ENCODE measurements at places on chromosomes 3 and 15.

DNA sequence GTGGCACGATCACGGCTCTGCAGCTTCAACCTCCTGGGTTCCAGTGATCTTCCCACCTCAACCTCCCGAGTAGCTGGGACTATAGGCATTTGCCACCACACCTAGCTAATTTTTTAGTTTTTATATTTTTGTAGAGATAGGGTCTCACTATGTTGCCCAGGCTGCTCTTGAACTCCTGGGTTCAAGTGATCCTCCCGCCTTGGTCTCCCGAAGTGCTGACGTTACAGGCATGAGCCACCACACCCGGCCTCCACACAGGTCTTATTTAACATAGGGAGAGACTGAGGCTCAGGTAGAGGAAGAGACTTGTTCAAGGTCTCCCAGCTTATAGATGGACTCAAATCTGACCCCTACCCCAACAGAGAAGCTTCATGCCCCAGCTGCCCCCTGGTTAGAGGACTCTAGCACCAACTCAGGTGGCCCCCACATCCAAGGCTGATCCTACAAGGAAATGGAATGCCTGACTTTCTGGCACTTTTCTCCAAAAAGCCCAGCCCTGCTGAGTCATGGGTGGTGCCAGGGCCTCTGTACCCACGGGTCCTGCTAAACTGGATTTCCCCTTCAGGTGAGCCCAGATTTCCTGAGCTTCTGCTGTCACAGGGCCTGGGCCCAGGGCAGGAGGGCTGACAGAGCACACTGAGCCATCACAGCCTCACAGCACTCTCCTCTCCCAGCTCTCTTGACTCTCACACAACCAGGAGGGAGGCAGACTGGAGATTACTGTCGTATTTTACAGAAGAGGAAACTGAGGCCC, 5.6 kb downstream of the TMEM40 start:
- no peak for DNase-seq

GRCh38 chr3:196670339-196670738, 30.8 kb downstream of the NRROS start:
- DNase-seq, result no peak

GRCh38 chr3:127454968-127455367, 135.6 kb downstream of the TPRA1 start:
- DNase-seq, result no peak

- DNase-seq, result peak; percentile 9
Observed at GRCh38 chr15:34436126-34436955, 1.3 kb downstream of the GOLGA8A start.

DNA sequence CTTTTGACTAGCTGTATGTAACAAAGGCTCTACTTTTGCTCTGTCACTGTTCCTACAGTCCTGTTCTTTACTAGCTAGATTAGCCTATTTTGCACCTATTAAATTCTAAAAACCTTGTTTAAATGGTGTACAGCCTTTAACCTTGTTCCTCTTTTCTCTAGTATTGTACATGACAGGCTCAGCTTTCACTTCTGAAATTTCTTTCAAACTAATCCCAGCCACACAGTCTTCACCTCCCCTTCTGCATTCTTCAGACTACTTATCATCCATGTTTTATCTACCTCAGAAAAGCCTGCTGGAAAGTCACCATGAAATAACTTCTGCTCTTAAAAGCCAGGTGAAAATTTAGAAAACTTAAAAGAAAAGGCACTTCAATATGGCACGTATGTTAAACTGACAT, 122.4 kb downstream of the NECTIN3 start:
- DNase-seq, result no peak

GRCh38 chr3:121781611-121782010, 32.1 kb upstream of the GOLGB1 start:
- no peak for DNase-seq

DNA sequence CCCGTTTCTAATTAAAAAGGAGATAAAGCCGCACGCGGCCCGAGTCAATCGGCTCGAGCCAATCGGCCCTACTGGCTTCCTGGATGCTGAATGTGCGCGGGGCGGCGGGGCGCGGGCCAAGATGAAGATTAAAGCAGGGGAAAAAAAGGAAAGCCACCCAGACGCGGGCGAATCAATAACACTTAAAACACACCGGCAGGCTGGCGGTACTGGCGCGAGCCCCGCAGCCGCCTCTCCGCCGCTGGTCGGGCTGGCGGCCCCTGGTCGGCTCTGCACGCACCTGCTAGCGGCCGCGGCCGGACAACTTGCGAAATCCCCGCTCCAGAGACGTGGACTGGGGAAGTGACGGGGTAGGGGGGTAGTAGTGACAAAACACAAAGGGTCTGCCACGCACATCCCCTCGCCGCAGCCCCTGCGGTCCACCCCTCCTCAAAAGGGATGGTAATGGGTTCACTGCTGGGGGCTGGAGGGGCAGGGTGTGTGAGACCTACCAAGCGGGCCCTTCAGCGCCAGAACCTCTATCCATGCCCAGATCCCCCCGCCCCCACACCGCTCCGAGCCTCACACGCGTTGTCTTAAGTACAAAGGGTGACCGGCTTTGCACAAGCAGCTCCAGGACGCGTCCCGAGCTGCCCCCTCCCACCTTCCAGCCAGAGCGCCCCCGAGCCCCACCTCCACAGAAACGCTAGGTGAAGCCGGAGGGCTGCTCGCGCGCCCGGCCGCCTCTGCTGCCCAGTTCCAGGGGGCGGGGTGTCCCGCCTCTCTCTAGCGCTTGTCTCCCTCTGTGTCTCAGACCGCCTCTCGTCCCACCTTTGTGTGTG, 1.4 kb downstream of the WNT7A start:
- DNase-seq, result no peak

DNA sequence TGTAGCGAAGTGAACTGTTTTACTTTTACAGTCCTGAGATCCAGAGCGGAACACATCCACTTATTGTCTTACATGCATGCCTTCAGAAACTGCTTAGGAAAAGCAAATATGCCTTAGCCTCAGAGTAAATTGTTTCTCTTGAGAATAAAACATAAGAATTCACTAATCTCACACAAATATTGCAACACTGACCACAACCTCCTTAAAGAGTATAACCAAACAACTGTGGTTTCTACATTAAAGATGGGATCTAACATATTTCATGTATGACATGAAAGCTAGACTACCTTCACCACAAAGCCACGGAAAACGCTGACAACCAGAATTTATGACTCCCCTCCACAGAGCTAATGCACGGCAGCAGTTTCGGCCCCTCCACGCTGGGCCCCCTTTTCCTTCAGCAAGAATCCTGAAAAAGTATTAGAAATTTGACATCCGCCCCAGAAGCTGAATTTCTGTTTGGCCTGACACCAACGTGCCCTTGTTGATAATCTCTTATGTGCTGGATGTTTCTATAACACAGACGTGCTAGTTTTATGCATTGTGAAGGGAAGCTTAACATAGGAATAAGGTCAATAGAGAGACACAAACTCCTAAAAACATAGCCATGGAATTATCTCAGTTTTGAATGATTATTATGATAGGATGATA, 84.6 kb downstream of the GREM1 start:
- DNase-seq, result peak; percentile 95

- no peak for DNase-seq
Observed at GRCh38 chr15:99139276-99139675, 34.4 kb downstream of the SYNM start.

DNA sequence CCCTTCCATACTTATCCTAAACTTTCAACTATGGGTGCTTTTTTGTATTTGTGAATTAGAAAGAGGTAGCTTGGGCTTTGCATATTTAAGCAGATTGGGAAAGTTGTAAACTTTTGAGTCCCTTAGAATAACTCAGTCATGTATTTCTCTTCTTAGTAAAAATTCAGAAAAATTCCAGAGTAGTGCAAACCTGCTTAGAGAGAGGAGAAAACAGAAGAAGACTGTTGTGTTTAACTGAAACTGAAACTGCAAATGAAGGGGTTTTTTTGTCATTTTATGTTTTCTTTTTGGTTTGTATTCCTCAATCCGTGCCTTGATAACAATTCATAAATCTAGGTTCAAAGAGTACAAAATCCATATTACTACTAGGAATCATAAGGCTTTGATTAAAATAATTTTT, 31.3 kb downstream of the CD200 start:
- DNase-seq, result no peak

DNA sequence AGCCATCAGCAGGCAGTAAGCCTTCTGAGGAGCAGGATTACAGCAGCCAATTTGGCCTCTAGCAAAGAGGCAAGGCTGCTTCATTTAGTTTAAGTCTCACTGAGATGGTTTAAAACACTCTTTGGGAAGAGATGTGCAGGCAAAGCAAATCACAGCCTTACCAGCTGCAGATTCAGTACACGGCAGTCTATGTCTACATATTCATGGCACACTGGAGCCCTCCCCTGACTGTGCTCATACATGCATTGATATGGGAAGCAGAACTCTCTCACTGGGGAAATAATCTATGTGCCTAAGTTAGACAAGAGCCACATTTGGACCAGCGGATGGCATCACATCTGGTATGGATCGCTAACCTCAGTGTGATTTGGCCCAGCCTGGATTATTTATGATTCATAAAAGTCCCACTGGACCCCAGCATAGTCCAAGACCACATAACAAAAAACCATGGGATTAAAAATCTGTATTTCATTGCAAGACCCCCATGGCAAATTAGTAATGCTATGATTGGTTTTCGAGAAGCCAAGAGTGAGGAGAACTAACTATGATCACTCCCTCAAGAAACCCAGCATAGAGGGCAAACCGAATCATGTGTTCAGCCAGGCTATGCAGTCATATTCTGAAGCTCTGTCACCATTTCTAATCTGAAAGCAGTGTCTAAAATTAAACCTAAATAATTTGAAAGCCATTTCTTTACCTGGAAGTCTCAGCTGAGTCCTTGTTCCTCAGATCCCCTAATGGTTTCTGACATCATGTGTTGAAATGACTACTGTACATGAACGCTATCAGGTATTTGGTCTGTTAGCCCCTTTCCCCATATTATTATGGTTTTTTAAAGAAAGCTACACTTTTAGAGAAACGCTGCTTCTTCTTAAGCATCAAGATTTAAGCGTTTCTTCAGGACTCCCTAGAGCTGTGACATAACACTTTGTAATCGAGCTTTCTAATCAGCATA, 1.2 kb downstream of the PRICKLE2 start:
- DNase-seq, result peak; percentile 36

DNA sequence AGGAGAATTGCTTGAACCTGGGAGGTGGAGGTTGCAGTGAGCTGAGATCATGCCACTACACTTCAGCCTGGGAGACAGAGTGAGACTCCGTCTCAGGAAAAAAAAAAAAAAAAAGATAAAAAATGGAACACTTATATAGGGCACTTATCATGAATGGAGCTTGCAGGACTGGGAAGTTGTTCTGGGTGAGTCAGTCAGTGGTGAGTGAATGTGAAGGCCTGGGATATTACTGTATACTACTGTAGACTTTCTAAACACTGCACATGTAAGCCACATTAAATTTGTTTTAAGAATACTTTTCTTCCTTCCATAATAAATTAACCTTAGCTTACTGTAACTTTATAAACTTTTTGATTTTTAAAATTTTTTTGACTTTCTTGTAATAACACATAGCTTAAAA, 59.8 kb downstream of the SFMBT1 start:
- peak; percentile 63 for DNase-seq

DNA sequence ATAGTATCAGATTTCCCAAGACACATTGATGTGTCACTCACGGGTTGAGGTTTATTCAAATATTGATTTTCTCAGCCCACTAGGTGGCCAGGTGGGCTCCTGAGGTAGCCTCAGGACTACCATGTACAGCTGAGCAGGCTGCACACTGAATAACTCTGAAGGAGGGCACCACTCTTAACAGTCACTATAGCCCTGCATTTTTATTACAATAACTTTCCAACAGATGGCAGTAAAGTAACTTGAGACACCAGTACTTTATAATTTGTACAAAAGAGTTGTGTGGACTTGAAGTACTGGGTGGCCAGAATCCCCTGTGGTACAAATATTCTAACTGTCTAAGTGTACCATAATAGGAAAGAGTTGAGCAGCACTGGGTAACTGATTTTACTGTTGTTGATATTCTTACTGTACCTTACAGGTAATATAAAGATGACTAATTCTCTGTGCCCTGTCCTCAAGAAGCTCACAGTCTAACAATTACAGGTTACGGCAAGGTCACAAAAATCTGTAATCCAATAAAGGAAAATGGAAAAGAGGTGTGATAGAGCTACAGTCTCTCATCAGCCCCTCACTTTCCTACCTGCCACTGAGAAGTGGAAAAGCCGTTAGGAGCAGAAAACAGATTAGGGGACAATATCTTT, 76.0 kb downstream of the ETFA start:
- peak; percentile 37 for DNase-seq

DNA sequence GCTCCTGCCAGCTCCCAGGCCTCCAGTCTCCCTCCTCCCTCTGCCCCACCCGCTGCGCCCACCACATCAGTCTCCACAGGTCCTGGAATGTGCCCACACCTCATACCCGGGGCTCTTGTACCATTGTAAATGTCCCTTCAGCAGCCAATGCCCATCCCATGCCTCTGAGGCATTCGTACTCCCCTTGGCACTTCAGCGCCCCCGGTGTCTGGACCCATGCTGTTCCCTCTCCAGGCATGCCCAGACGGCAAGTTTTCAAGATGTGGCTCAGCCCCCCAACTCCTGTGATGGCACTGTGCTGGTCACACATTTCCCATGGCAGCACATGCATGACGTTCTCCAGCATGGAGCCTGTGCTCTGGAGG, 13.3 kb downstream of the PLXND1 start:
- DNase-seq, result no peak

DNA sequence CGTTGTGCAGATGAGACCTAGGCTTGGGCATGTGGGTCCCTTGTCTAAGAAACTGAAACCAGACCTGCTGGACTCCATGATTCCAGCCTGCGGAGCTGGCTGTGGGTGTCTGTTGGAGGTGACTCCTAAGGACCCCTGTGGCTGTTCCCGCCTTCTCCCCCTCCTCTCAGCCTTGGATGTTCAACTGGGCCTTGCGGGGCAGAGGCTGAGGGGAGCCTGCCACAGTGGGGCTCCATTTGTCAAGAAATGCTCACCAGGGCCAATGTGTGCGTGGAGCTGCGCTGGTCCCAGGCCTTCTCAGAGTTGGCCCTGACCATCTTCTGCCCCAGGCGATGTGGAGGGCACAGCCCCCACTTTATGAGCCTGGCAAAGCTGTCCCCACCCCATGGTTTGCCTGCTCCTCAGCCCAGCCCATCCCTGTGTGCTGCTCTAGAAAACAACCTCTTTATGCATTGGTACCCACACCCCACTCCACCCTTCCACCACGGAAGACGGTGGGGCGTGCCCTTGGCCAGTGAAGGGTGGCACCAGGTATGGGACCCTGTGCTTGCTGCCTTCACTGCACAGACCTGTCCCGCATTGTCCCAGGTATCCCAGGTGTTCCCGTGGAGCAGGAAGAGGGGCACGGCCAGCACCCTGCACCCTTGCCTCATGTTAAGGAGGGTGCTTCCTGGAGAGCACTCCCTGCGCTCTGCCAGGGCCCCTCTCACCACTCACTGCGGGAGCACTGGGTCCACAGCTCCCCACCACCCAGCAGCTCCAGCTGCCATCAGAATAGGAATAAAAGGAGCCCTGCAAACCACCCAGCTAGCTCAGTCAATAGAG, 7.9 kb downstream of the MESP2 start:
- DNase-seq, result no peak

GRCh38 chr15:99113547-99114271, 8.8 kb downstream of the SYNM start:
- DNase-seq, result no peak

- peak; percentile 94 for DNase-seq
Observed at GRCh38 chr15:38868326-38869114, 303.9 kb upstream of the RASGRP1 start.

Data from fibroblast of lung (primary cell).